NCI-H748 treated with DMSO at 0.1 percent for 48 hours (cell line): ENCODE measurements at places on chromosomes 7 and 10.

DNA sequence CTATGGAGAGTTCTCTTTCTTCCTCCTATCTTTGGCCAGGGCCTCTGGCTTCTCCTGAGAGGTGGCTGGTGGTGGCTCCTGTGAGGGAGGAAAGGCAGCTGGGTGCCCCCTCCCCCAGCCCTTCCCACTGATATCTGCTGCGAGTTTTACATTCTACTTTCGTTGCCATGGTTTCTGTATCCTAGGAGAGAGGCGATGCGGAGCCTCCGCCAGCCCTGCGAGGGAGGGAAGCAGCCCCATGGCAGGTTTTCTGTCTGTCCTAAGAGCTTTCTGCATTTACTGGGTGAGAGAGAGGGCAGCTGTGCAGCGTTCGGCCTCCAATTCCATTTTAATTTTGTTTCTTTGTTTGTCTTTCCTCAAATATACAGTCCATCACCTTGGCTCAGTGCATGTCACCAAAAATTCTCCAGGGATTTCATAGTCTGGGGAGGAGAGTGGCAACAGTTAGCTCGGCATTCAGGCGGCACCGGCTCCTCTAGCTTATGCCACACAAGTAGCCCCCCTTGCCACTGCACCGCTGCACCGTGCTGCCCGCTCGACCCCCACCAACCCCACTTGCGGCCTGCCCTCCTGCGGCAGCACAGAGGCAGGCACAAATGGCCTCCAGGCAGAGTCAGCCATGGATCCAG, 20.4 kb downstream of the DNAJB12 start:
- DNase-seq = peak; percentile 79

DNA sequence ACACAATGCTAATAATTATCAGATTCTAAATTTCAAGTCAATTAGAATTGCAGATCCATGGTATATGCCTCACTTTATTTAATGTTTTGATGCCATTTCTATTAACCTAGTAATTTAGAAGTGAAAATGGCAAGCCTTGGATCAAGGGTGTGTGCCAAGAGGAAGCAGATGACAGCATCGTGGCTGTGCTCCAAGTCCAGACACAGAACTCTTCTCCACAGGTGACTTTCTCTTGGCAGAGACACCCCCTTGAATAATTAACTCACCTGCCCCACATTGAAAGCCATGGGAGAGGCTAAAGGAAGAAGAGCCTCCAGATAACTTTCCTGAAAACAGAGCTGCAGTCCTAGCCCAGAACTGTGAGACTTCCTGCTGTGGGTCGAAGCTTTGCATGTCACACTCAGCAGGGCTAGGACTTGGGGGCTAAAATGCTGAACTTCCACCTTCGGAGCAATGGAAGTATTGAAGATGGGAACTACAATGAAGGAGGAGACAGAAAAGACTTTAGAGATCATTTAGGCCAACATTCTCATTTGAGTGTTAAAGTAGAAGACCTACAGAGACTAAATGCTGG, 996 bp upstream of the C10orf90 start:
- DNase-seq = no peak

- DNase-seq = no peak
These were observed at the start of gene FGF8 for GRCh38 chr10:101775273-101776160. Gene FGF8 (minus strand): TSS chr10:101776114. CDS start chr10:101775900, 214 bp downstream.

DNA sequence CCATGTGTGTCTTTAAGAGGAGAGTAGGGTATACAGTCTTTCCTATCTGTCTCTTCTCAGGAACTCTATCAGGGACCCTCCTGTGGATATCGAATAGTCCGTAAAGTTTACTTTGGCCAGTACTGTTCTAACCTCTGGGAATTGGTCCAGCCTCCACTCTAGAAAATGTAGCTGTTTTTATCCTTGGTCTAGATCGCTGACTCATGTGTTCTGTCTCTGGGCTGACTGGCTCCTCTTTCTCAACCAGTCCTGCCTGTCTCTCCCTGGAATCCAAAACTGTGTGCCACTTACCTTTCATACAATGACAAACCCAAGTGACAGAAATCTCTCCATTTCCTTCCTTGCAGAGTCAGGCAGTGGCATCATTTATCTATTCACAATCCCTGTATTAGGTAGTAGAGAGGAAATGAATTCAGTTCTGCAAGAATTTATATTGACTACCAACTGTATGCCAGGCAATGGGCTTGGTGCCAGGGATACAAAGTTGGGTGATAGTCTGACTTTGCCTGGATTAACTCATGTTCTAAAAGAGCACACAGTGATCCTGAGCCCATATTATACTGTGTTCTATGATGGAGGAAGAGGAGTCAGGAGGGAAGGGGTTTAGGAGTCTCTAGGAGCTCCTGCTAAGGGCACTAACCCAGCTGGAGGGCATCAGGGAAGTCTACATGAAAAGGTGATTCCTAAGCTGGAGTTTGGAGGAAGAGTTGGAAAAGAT, 232.7 kb downstream of the LRMDA start:
- no peak for DNase-seq

GRCh38 chr10:104350127-104350635, 3.5 kb upstream of the CFAP58 start:
- peak; percentile 51 for DNase-seq

DNA sequence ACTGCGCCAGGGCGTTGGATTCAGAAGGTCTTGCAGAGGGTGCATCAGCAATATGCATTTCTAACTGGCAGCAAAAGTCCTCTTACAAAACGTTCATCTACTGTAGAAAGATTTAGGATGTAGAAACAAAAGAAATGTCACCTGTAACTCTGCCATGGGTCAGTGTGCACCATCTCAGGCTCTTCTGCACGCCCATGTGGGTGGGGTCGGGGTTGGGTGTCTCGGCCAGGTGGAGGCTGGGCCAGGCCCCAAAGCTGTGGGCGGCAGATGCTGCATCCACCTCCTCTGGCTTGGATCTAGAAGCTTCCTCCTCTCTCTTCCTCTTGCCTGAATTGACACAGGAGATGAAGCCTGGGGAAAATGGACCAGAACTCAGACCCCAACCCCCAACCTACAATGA, 111.3 kb upstream of the PPP2R2D start:
- DNase-seq = no peak

DNA sequence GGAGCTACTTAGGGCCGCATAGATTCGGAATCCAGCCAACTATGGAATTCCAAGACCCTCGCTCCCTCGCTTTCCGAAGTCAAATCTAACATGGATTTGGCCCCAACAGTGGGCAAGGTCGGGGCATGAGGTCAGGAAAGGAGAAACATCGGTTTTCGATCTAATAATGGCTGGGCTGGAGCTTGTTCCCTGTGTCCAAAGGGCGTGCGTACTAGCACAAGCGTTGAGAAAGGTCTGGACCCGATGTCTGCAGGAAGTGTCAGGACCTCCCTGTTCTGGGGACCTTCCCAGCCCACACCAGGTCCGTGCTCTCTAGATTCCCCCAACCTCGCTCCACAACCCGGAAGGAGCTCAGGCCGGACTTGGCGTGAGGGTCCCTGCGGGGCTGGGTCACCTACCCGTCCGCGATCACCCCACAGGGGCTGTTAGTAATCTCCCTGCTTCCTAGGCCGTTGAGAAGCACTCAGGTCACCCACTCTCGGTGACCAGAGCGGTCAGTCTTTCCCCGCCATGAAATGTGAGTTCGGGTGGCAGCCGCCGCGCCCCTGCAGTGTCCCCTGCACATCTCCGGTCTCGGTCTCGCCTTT, 4.8 kb downstream of the FEZF1 start:
- no peak for DNase-seq

- DNase-seq = peak; percentile 49
These were observed 448.7 kb upstream of the PFKP start for GRCh38 chr10:2618690-2619089.

GRCh38 chr10:7157091-7157490, 253.7 kb downstream of the SFMBT2 start:
- DNase-seq = no peak

DNA sequence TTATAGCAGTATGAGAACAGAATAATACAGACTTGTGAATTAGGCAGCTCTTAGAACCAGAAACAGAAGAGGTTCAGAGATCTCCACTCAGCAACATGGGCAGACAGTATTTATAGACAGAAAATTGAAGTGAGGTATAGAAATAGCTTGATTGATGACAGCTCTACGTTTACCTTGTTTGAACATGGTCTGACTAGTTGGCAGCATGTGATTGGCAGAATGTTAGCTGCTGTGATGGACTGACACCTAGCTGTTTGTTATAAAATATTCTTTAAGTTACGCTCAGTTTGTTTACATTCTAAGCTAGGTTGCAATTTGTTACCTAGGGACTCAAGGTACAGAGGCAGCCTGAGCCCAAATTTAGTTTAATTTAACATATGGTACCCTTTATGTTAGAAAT, 73.7 kb upstream of the TMEM229A start:
- DNase-seq = no peak

- DNase-seq = no peak
These were observed 8.0 kb downstream of the EPHB6 start for GRCh38 chr7:142862786-142863400.

GRCh38 chr7:70693686-70694433, 438.1 kb upstream of the GALNT17 start:
- DNase-seq = peak; percentile 52

DNA sequence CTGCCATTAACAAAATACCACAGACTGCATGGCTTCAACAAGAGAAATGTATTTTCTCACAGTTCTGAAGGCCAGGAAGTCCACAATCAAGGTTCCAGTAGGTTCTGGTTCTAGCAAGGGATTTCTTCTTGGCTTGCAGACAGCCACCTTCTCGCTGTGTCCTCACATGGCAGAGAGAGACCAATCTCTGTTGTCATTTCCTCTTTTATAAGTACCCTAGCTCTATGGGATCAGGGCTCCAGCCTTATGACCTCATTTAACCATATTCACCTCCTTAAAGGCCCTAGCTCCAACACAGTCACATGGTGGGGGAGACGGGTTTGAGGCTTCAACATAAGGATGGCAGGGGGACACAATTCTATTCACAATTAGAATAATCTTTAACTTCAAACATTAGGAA, 23.6 kb downstream of the ABI1 start:
- DNase-seq = no peak

DNA sequence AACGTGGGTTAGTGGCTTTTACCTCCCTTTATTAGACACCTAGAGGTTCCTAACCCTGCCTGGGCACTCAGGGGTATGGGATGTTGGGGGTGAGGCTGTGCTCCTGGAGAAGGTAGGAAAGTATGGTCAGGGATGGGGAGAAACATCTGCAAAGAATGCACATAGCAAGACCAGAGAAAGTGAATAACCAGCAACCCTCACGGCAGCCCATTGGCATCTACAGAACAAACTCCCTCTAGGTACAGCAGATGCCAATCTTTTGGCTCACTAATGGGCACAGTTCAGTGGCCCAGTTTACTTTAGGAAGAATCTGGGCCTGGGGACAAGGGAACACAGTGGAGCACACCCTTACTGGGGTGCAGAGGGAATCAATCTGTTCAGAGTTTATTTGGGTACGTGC, 143.9 kb downstream of the JAZF1 start:
- no peak for DNase-seq

- no peak for DNase-seq
These were observed 323.3 kb upstream of the KAT6B start for GRCh38 chr10:74502963-74503608.

DNA sequence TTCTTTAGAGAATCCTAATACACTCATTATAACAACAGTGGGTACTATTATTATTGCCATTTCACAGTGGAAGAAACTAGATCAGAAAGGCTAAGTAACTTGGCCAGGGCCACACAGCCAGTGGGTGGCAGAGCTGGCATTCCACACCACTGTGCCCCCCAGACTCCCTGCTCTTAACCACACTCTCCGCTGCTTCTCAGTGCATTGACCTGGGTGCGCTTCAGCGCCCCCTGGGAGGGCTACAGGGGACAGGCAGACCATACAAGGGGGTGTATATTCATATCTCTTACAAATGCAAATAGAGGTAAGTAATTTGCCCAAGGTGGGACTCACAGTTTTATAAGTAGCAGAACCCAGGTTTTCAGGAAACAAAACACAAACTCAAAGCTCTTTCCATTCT, 77.0 kb upstream of the NMT2 start:
- no peak for DNase-seq

- no peak for DNase-seq
These were observed 112.0 kb downstream of the PPP1R3A start for GRCh38 chr7:113806633-113807327.
